ENCODE measurements at places on chromosomes 2 and 18.

GRCh38 chr2:139438478-139438877 is 658.3 kb upstream of the NXPH2 start:
- no peaks in the 10 kb centered on the region for H3K4me1 ChIP-seq
- H3K4me3 ChIP-seq, result no peak overlapping the region
- H3K36me3 ChIP-seq, result no peaks in the 10 kb centered on the region

- H3K4me1 ChIP-seq, result no peaks in the 10 kb centered on the region
- H3K27me3 ChIP-seq, result no peaks in the 10 kb centered on the region
- H3K27ac ChIP-seq, result no peak overlapping the region
- H3K4me3 ChIP-seq, result no peak overlapping the region
- no peaks in the 10 kb centered on the region for H3K36me3 ChIP-seq
Measured at GRCh38 chr18:69596345-69596744, 195.7 kb downstream of the DOK6 start.

GRCh38 chr18:63112706-63113105 is 206.9 kb downstream of the BCL2 start:
- H3K4me3 ChIP-seq, result no peak overlapping the region
- H3K36me3 ChIP-seq, result no peaks in the 10 kb centered on the region
- no peaks in the 10 kb centered on the region for H3K4me1 ChIP-seq
- peaks cover 3% of the 10 kb centered on the region for H3K27me3 ChIP-seq
- no peak for DNase-seq

GRCh38 chr2:70043252-70043875 is 43.9 kb upstream of the PCBP1 start:
- no peak overlapping the region for H3K4me3 ChIP-seq
- DNase-seq, result no peak
- H3K4me1 ChIP-seq, result peaks cover 15% of the 10 kb centered on the region
- no peaks in the 10 kb centered on the region for H3K36me3 ChIP-seq
- no peak overlapping the region for H3K27ac ChIP-seq
- no peaks in the 10 kb centered on the region for H3K27me3 ChIP-seq

DNA sequence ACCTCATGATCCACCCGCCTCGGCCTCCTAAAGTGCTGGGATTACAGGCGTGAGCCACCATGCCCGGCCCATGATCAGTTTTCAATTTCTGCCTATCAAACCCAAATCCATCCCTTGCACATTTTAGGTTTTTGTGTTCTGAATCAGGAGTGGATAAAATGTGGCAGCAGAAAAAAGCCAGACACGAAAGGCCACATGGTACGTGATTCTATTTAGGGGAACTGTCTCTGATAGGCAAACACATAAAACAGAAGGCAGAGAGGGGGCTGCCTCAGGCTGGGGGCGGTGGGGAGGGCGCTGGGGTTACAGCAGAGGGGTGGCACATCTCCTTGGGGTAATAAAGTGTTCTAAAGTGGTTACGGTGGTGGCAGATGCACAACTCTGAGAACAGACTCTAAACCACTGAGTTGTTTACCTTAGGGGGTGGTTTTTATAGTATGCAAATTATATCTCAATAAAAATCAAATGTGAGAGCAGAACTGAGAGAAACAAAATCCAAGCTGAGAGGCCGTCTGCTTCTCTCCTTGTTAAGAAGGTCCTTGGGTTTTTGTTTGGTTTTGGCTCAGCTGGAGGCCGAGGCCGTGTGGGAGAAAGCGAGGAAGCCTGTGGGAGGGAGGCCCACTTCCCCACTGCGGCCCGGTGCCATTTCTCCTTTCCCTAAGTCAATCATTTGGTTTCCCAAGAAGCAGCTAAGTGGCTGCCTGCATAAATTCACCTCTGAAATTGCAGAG is 78.0 kb downstream of the SOWAHC start:
- peaks cover 12% of the 10 kb centered on the region for H3K4me1 ChIP-seq
- no peak overlapping the region for H3K4me3 ChIP-seq
- no peak for DNase-seq
- H3K36me3 ChIP-seq, result no peaks in the 10 kb centered on the region
- no peak overlapping the region for H3K27ac ChIP-seq

GRCh38 chr2:188078534-188078933 is 213.1 kb upstream of the GULP1 start:
- no peak overlapping the region for H3K27ac ChIP-seq
- no peak overlapping the region for H3K4me3 ChIP-seq
- DNase-seq, result no peak
- no peaks in the 10 kb centered on the region for H3K27me3 ChIP-seq
- no peaks in the 10 kb centered on the region for H3K36me3 ChIP-seq

DNA sequence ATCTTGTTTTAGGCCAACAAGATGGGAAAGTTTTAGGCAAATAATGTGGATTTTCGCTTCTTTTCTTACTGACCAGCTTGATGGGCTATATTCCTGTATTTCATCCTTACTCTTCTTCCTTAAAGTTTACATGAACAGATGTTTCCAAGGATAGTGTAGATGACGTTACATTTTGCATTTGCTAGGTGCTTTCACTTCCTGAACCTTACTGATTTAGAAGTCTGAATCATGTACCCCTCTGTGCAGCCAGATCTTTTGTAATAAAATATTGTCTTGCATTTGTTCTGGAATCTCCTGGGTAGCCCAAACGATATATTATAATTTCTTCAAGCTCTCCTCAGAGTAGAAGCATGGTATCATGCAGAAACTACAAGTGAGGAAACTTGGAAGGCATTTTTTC is 93.4 kb downstream of the CALCRL start:
- no peak overlapping the region for H3K4me3 ChIP-seq
- H3K27me3 ChIP-seq, result no peaks in the 10 kb centered on the region
- no peak overlapping the region for H3K27ac ChIP-seq

- no peak for DNase-seq
- H3K4me3 ChIP-seq, result no peak overlapping the region
Measured at GRCh38 chr2:10246370-10246769, 56.3 kb upstream of the HPCAL1 start.

Data from keratinocyte (primary cell).